Activated CD8-positive, alpha-beta T cell treated with anti-CD3 and anti-CD28 coated beads for 36 hours (primary cell): ENCODE measurements at places on chromosomes 3 and 15.

DNA sequence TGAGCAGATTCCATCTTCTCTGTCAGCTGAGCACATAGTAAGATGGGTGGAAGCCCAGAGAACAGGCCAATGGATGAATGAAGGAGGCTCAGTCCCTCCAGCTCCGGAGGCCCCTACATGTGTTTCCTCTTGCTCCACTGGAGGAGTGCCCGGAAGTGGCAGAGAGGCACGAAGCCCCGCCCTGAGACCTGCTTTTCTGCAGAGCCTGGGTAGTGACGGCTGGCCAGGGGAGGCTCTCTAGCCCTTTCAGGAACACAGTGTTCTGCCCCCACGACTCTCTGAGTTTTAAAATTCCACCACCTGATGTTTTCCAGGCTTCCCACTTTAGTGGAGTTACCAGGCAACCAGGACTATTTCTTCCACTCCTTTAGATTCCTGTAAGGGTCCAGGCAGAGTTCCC is 149.4 kb upstream of the SLC6A11 start:
- peak; percentile 27 for DNase-seq

DNA sequence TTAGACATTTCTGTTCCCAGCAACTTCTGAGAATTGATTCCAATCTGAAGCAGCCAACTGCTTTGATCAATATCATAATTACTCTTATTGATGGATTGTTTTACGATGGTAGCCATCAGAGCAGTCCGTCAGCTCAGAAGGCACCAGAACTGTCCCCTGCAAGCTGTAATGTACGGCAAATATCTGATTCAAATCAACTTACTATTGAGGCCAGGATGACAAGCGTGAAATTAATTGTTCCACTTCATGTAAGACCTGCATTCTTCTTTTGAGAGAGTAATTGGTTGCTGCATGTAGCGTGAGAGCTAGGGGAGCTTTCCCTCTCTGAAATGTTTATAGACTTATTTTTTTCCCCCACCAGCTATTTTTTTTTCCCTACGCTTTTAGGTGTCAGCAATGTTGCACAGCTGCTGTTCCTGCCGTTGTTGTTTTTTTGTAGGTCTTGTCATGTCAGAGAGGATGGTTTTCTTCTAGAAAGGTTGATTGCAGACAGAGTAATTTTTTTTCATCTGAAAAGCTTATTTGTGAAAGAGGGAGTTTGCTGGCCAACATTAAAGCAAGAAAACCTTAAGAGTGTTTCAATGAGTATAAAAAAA is 134.9 kb downstream of the CACNA2D3 start:
- DNase-seq: no peak

GRCh38 chr15:42691308-42691707 is 45.6 kb downstream of the CDAN1 start:
- peak; percentile 51 for DNase-seq

DNA sequence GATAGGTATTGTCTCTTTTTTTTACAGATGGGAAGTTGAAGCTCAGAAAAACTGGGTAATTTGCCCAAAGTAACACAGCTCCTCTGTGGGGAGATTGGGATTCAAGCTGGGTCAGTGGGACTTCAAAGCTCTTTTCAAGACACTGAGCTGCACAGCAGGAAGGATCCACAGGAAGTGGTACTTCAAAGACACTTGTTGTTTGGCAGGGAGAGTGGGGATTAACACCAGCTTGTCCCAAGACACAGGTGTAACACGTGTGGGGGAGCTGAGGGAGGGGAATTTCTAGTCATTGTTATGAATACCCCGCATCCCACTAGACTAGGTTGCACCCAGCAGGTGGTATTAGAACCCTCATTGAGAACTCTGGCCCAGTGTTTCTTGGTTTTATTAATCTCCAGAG is 116.0 kb downstream of the FOXB1 start:
- DNase-seq: no peak

DNA sequence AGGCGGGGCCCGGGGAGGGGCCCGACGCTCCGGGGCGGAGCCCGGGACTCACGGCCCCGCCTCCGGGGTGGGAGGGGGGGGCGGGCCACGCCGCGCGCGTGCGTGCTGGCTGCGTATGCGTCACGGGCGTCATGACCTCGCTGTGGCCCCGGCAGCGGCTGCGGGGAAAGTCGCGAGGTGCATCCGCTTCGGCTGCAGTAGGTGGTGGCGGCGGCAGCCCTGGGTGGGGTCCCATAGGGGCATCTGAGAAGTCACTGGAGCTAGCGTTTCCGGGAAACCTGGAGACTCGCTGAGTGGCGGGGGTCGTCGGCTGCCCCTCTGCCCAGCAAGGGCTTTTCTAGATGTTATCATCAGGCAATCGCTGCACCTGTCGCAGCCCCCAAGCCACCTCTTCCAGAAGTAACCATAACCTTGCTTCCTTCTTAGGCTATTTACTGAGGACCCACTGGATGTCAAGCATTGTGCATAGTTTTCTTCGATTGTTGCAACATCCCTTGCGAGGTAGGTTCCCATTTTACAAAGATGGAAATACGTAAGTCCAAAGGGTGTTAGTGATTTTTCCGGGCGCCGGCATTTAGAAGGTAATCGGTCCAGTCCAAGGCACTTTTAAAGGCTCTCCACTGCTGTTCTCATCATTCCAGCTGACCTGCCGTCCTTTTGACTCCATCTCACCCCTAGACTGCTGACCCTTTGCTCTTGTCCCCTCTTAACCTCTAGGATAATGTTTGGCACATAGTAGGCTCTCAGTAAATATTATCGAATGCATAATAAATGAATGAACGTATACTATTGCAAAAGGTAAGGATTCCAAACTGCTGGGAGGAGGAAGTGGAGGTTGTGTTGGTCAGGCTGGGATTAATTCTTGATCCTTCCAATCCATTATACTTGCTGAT is at the start of gene GDPGP1:
Gene GDPGP1, plus strand, starts transcription at position 114 of the 893 bp plus-strand sequence. CDS start 6,700 bp downstream, outside the sequence.
- DNase-seq: no peak

DNA sequence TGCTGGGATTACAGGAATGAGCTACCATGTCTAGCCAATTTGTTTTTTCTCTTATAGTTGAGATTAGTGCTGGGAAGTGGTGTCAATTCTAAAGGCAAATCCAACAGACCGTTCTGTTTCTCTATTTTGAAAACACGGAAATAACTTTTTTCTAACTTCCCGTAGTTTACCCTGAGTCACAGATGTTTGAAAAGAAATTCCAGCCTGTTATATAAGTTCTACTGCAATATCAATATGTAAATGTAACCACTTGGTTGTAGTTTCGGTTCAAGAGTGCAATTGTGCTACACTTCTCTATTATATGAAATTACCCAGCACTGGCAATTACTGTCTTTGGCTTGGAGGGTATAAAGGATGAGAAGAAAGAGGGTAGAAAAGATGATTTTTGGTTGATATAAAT is 22.3 kb upstream of the GNB4 start:
- DNase-seq: no peak

- DNase-seq: no peak
Observed at GRCh38 chr3:183517607-183518006, 37.9 kb downstream of the KLHL6 start.

- DNase-seq: no peak
Observed at GRCh38 chr3:53056442-53056841, 10.6 kb upstream of the SFMBT1 start.

- DNase-seq: no peak
Observed at GRCh38 chr15:73517566-73517965, 74.6 kb downstream of the REC114 start.

DNA sequence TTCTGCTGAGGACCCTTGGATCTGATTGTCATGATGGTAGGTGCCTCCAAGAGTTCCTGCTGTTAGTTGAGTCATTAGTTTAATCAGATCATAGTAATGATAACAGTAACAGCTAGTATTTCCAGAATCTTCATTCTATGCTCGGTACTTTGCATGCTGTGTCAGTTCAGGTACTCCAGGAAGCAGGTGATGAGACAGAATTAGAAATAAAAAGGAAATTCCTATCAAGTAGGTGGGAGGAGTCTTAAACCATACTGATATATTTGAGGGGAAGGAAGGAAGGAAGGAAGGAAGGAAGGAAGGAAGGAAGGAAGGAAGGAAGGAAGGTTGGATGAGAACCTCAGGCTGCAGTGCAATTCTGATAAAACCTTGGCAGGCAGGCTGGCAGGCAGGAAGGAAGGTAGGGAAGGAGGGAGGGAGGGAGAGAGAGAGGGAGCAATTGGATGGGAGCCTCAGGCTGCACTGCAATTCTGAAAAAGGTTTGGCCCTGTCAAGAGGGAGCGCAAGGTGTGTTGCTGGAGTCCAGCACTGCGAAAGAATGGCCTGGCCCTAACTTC is 148.8 kb upstream of the NUDT16 start:
- DNase-seq: no peak

DNA sequence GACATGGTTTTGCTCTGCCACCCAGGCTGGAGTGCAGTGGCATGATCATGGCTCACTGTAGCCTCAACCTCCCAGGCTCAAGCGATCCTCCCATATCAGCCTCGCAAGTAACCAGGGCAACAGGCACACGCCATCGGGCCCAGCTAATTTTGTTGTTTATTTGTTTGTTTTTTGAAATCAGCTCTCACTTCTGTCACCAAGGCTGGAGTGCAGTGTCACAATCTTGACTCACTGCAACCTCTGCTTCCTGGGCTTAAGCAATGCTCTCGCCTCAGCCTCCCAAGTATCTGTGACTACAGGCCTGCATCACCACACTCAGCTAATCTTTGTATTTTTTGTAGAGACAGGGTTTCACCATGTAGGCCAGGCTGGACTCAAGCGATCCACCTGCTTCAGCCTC is 26.3 kb upstream of the PLCH1 start:
- DNase-seq: no peak

DNA sequence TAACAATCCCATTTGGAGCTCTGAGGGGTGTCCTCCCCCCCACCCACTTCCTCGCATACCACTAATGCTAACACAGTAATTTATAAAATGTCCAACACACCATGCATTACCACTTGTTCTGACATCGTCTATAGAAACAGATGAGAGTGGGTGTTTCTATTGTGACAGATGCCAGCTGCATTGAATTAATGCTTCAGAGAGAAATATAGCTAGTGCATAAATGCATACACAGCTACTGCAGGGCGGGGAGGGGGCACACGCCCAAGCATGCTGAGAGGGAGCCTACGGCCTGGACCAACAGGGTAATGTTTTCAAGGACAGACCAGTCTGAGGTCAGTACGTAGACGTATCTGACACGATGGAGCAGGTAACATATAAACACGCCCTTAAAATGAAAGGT is 106.0 kb upstream of the FEZF2 start:
- no peak for DNase-seq

- no peak for DNase-seq
Observed at GRCh38 chr3:195711813-195712534, 8.8 kb upstream of the MUC20 start.

- DNase-seq: no peak
Observed at GRCh38 chr3:49761661-49762060, 24.7 kb downstream of the IP6K1 start.

- no peak for DNase-seq
Observed at GRCh38 chr15:72276326-72276700, 4.0 kb upstream of the PARP6 start.

DNA sequence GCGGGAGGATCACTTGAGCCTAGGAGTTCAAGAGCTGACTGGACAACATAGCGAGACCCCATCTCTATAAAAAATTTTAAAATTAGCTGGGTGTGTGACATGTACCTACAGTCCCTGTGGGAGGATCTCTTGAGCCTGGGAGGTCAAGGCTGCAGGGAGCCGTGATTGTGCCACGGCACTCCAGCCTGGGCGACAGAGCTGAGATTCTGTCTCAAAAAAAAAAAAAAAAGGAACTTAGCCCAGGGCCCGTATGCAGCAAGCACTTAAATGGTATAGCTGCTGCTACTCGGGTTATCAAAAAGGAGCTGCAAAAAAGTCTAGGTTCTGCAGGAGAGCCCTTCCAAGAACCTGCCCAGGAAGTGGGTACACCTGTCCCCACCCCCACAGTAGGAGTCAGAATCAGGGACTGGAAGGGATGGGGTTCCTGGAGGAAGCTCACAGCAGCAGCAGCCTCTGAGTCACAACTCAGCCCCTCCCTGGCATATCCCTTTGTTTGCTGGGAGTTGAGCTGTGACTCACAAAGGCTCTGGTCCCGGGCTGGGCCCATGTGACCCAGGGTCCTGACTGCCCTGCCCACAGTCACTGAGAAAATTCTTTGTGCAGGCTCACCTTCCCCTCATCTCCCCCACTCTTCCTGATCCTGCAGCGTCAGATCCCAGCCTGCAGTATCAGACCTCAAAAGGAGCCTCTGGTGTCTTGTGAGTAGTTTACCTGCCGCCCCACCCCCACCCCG is at the start of gene SPATA12:
Gene SPATA12, plus strand, starts transcription at position 576 of the 733 bp plus-strand sequence. CDS start 13,031 bp downstream, outside the sequence.
- DNase-seq: peak; percentile 17

- DNase-seq: no peak
Observed at GRCh38 chr15:33670567-33670966, 297.7 kb upstream of the CHRM5 start.

- DNase-seq: no peak
Observed at GRCh38 chr3:155948476-155948875, 78.0 kb downstream of the GMPS start.

DNA sequence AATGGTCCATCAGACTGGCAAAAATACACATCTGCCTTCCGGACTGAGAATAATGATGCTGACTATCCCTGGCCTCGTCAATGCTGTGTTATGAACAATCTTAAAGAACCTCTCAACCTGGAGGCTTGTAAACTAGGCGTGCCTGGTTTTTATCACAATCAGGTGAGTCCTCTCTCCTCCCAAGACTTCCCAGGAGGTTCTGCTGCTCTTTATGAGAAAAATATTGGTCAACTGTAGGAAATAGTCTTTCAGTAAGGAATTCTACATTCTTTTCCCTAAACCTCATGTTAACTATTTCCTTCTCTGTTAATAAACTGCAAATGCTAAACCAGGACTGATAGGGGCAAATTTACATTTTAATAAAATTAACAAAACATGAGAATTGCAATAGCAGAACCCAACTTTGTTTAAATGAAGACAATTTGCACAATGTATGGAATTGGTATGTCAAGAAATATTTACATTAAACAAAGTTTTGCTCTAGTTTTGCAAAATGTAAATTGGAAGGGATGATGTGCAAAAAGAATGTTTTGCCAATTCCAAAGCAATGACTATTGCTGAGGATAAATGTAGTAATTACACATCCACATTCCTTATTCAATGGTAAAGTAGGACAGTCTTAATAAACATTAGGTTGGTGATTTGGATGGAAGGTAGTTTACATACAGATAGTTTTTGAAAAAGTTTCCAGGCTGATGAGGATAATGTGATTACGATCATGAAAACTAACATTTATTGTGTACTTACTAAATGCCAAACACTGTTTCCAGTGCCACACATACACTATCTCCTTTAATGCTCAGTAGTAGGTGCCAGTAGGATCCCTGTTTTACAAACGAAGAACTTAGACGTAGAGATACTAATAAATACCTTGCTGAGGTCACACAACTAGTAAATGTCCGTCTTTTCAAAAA is 21.1 kb downstream of the UPK1B start:
- DNase-seq: no peak

- DNase-seq: no peak
Observed at GRCh38 chr15:31544361-31544760, 217.7 kb downstream of the KLF13 start.
